ENCODE measurements at places on chromosomes 16 and 17.

GRCh38 chr16:31377210-31377903 is 15.8 kb upstream of the ITGAD start:
- DNase-seq: no peak

GRCh38 chr16:84570739-84571403 is 47.0 kb downstream of the COTL1 start:
- no peak for DNase-seq

DNA sequence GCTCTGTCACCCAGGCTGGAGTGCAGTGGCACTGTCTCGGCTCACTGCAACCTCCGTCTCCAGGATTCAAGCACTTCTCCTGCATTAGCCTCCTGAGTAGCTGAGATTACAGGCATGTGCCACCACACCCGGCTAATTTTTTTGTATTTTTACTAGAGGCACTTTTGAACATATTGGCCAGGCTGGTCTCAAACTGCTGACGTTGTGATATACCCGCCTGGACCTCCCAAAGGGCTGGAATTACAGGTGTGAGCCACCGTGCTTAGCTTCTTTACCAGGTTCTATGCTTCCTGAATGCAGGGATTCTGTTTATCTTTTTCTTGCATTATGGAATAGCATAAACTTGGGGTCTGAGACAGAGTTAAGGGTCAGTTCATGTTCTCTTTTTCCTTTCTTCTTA is 317.9 kb upstream of the RBFOX1 start:
- DNase-seq: no peak

DNA sequence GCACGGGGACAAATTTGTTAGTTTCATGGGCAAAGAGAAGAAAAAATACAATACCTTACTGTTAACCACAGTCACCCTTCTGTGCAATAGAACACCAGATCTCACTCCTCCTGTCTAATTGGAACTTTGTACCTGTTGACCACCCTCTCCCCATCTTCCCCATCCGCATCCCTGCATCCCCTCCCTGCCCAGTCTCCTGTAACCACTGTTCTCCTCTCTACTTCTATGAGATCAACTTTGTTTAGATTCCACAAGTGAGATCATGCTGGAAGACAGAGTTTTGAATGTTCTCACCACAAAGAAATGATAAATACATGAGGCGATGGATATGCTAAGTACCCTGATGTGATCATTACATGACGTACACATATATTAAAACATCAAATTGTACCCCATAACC is 47.7 kb downstream of the CLEC16A start:
- no peak for DNase-seq

GRCh38 chr17:57938061-57938502 is 17.1 kb downstream of the CUEDC1 start:
- DNase-seq: no peak

DNA sequence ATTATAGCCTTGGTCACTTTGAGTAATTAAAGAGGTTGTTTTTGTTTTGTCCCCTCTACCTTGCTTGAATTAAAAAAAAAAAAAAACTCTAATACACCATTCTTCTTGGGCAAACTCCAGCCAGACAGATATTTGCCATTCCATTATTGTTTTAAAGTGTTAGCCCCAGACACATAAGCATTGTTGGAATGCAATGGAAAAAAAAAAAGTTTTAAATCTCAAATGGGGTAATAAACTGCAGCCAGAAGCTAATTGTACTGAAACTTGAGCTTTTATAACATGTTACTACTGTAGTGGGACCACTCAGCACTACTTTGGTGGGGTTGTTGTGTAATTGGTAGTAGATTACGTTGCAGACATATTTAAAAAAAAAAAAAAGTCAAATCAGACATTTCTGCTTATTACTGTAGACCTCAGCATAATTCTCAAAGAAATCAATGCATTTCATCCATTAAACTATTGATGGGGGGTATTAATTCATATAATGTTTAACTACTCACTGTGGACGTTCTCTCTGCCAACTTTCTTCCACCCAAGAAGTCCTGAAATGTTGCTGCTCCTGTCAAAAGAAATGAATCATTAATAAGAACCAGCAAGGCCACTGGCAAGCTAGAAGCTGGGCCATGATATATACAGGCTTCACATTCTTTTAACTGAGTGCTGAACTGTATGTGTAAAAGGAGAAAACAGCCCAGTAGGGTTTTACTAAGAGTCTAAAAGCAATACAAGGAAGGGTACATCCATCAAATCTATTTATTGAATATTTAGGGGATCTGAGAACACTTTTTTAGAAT is 626.6 kb upstream of the SOX9 start:
- DNase-seq: no peak

DNA sequence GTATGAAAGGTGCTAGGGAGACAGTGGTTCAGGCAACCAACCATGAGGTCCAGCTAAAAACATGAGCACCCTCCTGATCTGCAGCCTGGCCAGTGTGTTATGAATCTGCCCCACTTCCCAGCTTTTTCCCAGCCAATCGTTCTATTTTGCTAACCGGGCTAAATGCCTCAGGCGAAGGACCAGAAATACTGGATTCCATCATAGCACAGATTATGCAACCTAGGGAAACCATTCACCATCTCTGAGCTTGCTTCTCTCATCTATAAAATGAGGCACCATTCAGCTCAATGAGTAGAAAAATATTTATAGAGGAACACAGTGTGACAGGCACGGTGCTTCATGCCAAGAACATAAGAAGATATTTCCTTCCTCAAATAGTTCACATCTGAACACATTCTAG is 45.2 kb upstream of the NUDT7 start:
- DNase-seq: no peak

DNA sequence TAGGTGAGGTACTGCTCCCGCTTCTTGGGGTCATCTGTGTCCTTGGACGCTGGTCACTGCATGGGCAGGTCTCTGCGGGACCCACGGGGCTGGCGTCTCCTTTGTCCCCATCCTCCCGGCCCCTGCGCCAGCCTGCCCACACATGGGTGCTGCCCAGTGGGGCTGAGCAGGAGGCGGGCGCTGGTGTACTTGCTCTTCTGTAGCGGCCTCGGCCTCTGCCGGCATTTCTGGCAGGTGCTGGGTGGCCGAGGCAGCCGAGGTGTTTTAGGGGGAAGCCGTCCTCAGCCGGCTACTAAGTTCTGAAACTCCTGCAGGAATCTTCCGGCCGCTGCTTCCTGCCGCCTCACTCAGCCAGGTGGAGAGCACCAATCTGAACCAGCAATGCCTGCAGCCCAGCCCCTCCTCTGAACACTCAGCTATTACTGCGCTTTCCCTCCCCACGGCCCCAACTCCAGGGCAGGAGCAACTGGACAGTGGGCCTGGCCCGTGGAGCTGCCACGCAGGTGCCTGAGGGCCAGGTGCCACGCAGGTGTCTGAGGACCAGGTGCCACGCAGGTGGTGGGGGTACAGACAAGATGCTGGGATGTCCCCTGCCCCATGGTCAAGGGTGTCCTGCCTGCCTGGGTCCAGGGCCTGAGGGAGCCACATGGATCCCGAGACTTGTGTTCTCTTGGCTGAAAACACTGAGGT is 10.0 kb downstream of the DECR2 start:
- DNase-seq: no peak

GRCh38 chr16:7545251-7545650 is 212.6 kb downstream of the RBFOX1 start:
- DNase-seq: no peak

- DNase-seq: peak; percentile 77
Measured at GRCh38 chr17:30476726-30477082, 504 bp upstream of the GOSR1 start.

- DNase-seq: peak; percentile 93
Measured at GRCh38 chr16:76946879-76947278, 244.1 kb upstream of the MON1B start.

DNA sequence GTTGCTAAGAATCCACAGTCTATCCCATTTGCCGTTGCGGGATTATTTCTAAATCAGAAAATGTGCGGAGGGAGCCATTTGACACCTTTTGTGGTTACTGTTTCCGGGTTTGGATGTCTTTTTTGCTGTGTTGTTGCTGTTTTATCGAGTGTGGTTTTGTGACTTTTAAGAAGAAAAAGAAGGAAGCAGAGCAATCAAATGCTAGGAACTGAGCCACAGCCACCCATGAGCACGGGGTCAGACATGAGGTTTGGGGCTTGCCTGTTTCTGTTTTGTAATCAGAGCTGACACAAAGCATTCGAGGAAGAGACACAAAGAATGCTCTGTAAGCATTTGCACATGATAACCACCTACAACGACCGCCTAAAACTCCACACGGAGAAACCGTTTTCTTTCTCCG is 53.1 kb upstream of the CHMP6 start:
- DNase-seq: no peak

DNA sequence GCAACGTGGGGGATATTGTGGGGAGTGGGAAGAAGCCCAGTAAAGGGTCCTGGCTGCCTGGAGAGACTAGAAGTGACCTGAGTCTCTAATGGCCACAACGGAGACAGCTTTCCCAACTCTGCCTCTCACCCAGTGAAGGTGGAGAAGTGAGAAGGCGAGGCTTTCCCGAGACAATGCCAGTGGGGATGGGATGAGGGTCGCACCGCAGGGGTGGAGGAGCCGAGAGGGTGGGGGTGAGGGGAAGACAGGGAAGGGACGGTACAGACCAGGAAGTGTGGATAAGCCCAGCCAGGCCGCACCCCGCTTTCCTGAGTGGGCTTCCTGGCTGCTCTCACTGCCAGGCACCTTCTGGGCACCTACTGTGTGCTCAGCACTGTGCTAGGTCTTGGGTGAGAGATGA is 7.5 kb upstream of the SPPL2C start:
- DNase-seq: no peak

DNA sequence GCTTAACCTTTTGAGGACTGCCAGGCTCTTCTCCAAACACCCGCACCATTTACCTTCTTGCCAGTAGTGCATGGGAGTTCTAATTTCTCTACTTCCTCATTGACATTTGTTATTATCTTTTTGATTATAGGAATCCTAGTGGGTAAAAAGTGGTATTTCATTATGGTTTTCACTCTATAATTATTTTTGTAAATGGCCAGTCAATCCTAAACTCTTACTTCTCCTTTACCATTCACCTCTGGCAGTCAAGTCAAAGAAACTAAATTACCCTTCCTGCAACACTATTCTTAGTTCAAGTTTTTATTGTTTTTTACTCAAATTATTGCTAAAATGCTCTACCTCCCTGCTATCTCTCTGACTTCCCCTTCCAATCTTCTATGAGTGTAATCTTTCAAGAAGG is 29.8 kb upstream of the ANKFY1 start:
- no peak for DNase-seq

- DNase-seq: no peak
Measured at GRCh38 chr17:16910341-16910740, 61.6 kb downstream of the TNFRSF13B start.

- no peak for DNase-seq
Measured at GRCh38 chr17:10292057-10292937, 80.5 kb downstream of the MYH13 start.

DNA sequence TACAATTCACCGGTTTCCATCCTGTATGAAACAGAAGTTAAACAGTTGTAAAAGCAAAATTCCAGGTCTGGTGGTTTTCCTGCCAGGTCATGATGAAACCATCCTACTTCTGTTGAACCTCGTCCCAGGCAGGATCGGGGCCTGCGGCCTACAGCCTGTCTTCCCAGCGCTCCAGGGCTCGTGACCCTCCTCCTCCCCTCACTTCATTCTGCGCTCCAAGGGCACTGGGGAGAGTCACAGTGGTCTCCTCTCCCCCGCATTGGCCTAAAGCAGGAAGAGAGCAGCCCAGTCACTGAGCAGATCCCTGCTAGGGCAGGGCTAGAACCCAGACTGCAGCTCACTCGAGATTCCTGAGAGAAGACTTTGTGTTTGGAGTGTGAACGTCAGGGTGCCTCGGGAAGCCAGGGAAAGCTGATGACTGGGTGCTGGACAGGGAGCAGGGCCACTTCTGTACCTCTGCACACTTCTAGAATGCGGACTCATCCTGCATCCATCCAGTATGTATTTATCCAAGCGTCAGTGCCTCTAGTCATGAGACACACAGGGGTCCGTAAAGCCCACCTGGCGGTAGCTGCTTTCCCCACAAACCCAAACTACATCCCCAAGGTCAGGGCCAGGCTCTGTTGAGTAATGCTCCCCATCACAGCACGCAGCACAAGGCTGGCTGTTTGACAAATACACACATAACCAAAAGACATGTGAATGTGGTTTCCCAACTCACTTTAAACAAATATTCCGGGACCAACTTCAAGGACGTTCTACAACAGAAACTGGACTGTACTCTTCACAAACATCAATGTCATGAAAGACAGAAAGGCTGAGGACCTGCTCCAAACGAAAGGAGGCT is 1.7 kb upstream of the ITGAE start:
- no peak for DNase-seq

Measured in SK-N-DZ (cell line).